ENCODE measurements at places on chromosomes 4 and X.

GRCh38 chr4:74397748-74398426 is 32.9 kb downstream of the EREG start:
- no peak for DNase-seq

DNA sequence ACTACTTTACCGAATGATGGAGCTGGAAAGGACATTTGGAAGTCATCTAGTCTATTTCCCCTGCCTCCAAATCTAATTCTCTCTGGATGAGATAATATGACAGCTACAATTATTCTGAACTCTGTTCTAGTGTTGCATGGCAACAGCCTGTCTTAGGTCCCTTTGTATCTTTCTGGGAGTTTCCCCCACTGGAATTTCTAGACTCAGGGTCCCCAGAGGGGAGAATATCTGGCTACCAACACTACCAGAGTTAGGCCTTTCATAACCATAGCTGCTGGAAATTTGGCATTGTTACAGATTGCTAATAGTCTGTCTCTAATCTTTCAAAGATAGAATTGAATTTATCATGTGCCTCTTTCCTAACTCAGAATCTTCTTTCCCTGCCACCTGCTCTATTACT is 4.5 kb downstream of the MSN start:
- DNase-seq: no peak

DNA sequence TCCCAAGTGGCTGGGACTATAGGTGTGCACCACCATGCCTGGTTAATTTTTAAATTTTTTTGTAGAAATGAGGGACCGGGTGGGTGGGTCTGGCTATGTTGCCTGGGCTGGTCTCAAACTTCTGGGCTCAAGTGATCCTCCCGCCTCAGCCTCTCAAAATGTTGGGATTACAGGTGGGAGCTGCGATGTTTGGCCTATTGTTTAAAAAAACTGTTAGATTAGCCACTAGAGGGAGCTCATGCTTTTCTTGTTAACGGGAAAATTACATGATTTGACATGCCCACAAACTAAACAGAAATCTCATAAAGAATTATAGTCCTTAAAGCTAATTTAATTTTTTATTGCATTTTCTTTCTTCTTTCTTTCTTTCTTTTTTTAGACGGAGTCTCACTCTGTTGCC is 5.0 kb upstream of the SDAD1 start:
- no peak for DNase-seq

DNA sequence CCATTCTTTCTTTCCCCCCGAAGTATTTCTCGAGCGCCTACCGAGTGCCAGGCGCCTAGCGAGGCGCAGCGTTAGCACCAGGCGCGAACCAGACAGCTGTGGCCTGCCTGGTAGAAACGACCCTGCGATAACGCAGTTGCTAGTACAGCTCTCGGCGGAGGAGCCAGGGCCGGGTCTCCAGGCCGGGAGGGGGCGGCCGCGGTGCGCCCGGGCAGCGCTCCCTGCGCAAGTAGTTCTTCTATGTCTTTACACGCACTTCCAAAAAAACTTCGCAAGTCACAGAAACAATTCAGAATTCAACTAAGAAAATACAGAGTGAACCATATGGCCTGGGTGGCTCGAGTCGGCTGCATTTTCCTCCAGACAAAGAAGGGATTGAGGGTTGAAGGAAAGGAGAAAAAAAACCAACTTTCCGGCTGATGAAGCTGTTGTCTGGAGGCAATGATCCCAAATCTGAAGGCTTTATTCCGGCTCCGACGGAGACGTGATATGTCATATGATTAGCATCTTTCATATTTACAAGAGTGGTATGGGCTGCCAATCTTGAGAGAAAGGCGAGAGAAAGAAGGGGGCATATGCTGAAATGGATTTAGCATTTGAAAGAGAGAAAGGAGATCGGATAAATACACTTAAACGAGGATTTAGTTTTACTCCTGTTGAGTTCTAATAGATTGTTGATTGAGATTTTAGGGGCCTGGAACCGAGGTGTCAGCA is 7.2 kb upstream of the NEUROG2 start:
- no peak for DNase-seq

DNA sequence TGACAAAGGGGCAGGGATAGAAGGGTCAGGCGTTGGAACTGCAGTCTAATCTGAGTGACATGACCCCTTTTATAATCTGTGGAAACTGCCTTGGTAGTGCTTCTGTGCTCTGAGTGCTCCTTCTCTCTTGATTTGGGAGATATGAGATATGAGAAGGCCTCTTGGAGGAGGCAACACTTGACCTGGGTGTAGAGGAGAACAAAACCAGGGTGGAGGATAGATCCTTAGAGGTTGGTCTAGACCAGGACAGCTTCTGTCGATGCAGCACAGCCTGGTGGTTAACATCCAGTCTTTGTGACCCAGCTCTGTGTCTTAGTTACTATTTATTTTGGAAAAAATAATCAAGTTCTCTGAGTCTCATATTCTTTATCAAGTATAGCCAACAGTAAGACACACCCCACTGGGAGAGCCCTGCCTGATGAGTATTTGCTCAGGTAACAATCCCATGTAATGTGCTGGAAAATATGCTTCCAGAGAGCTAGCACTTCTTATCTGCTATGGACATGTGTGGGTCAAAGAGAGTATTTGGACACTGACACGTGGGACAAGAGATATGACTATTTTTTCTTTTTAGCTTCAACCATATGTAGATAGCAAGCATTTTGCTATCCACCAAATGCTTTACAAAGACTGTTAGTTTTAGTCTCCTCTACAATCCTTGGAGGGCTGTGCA is 9.1 kb downstream of the USP51 start:
- no peak for DNase-seq

- no peak for DNase-seq
These were observed 384.8 kb downstream of the PPP4R3C start for GRCh38 chrX:27078371-27078770.

DNA sequence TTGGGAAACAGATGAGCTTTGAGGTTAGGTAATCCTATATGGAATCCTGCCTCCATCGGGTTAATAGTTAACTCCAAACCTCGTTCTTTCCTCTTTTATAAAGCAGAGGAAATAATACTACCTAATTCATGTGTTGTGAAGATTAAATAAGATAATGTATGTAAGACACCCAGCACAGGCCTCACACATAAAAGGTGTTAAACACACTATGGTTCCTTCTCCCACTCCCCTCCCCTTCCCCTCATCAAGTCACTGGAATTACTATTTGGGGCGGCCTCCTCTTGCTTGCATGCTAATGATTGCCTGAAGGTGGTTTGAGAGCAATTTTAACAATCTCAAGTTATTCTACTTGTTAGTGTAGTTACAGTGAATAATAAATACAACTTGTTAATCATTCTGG is 404.4 kb upstream of the RASGEF1B start:
- DNase-seq: no peak

GRCh38 chrX:119266364-119266995 is 30.4 kb downstream of the PGRMC1 start:
- no peak for DNase-seq

DNA sequence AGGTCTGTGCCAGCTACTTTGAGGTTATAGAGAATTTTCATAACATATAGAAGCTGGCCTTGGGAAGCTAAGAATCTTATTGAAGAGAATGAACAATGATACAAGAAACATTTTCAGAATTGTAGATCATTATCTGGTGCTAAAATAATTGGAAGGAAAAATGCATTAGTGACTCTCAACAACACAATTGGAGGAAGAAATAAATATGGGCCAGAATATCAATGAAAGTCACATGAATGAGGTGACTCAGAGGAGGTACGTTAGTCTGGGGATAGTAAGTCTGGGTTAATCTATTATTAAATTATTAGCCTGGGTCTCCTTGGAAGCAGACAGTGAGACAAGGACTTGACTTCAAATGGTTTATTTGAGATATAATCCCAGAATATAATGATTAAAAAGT is 529.3 kb upstream of the SLIT2 start:
- no peak for DNase-seq

- no peak for DNase-seq
These were observed 77.4 kb downstream of the PLAC1 start for GRCh38 chrX:134580907-134581306.

DNA sequence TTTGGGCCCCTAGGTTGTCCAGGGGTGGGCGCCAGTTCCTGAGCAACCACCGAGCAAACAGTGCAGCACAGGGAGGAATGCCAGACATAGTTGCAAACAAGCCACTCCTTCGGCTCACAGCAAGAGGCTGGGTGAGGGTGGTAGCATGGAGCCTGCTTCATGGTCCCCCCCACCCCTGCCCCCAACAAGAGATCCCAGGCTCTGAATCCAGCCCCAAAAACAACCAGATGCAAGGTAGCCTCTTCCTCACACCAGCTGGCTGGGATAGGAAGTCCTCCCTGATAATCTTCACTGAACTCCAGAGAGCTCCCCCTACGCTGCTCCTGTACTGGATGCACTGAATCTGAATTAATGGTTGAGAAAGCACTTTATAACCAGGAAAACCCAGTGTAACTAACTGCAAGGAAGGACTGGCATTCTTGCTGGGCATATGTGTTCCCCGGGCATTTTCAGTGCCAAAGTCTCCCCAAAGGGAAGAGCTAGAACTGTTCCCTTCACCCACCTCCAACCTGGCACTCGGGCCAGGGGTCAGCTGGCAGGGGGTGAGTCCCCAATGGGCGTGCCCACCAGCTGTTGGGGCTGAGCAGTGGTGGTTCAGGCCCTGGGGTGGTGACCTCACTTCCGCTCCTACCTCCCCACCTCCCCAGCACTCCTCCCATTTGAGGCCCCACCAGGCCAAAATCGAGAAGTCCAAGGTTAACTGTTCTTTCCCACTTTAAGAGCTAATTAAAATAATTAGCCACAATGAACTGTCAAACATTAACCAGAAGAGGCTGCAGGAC is 1.5 kb downstream of the ELF4 start:
- no peak for DNase-seq

DNA sequence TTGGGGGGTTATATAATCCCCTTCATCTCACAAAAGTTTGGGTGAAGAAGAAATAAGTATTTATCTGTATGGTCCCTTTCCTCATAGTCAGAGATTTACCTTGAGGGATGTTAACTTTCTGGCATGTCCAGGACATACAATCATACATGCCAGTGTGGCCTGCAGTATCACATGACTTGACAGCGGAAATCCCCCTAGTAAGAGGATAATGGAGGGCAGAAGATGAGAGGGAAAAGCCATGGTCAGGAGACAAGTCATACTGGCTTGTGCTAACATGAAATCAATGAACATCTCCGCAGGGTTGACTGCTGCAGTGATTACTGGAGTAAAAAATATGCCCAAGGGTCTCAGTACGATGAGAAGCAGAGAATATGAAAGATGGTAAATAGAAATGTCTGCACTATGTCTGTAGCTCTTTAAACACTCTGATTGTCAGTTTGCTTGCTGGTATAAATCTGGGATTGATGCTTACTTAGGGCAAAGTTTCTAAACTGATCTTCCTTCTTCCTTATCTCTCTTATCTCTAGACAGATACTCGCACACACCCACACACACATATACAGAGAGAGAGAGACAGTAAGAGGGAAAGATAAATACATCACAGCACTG is 1385.6 kb upstream of the ADGRL3 start:
- no peak for DNase-seq

GRCh38 chr4:151675411-151675971 is 85.3 kb downstream of the GATB start:
- DNase-seq: no peak

GRCh38 chr4:41408859-41409593 is 128.9 kb upstream of the LIMCH1 start:
- no peak for DNase-seq

DNA sequence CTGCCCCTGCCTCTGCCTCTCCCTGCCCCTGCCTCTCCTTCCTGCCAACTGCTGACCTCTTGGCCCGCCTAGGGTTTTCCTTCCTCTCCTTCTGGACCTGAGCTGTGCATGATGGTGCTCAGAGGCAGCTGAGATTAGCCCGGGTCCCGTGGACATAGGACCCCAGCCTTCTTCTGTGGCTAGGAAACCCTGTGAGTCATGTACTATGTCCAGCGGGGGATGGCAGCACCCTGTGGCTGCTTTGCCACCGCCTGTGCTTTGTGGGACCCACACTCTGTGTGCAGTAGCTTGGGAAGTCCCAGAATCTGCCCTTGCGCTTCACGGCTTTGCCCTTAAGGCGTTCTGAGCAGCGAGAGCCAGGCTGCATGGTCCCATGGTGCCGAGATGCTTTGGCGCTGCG is 105.5 kb upstream of the PSAPL1 start:
- no peak for DNase-seq

DNA sequence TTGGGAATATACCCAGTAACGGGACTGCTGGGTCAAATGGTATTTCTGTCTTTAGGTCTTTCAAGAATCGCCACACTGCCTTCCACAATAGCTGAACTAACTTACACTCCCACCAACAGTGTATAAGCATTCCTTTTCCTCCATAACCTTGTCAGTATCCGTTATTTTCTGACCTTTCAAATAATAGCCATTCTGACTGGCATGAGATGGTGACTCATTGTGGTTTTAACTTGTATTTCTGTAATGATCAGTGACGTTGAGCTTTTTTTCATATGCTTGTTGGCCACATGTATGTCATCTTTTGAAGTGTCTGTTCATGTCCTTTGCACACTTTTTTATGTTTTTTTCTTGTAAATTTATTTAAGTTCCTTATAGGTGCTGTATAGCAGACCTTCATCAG is 81.2 kb downstream of the ADAM29 start:
- DNase-seq: no peak

- DNase-seq: no peak
These were observed 14.3 kb upstream of the TDO2 start for GRCh38 chr4:155889031-155889793.

DNA sequence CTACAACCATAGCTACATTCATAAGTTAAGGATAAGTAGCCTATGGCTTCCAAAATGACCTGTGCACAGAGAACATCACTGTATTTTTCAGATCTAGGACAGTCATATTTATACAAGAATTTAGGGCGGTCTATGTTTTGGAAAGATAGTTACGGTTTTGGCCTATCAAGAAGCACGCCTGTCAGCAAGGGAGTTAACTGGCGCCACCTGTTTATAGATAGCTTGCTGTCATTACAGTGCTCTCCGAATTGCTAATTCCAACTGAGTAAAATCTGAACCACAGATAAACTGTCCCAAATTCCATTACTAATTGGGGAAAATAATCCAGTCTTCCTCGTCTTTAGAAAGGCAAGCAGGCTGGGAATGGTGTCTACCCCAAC is 646 bp downstream of the ABCB7 start:
- no peak for DNase-seq

- no peak for DNase-seq
These were observed 203.3 kb upstream of the HS3ST1 start for GRCh38 chr4:11632025-11632424.

GRCh38 chr4:54527532-54527931 is 130.2 kb upstream of the KIT start:
- DNase-seq: no peak

DNA sequence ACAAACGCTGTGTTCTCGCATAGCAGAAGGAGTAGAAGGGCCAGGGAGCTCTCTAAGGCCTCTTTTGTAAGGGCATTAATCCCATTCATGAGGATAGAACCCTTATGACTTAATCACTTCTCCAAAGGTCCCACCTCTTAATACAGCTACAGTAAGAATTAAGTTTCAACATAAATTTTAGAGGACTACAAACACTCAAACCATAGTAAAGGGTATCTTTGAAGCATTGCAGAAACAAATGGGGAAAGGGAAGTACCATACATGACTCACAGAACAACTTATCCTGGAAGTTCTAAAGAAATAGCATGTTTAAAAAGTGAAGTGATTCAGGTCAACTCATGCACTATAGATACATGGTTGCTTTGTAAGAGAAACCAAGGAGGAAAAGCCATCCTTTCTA is 680.8 kb downstream of the RPA4 start:
- DNase-seq: no peak

Data from stimulated activated CD8-positive, alpha-beta memory T cell treated with anti-CD3 and anti-CD28 coated beads, Interleukin-7, amount 100 ng/mL, for 24 hours (primary cell).